Myocyte (in vitro differentiated cells): ENCODE measurements at places on chromosomes 4 and X. TPM values are rescaled to one million over a fixed set of nuclear protein-coding genes. Genes with fewer than 3 reads are reported as not detected.

DNA sequence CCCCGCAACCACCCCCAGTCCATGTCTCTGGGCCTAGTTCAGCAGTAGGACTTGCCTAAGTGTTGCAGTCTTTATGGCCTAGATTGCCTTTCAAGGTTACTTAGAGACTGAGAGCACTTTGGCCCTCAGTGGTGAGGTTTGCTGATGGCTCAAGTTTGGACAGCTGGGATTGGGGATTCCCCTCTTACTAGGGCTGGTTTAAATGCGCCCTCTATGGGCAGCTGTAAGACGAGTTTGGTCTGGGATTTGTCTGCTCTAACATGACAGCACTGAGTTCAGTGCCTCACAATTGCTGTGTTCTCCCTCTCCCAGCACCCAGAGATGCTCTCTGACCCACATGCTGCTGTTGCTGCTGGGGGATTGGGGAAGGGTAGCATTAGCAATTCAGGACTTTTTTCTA, 23.1 kb downstream of the DACH2 start:
- DNase-seq = peak; percentile 16

DNA sequence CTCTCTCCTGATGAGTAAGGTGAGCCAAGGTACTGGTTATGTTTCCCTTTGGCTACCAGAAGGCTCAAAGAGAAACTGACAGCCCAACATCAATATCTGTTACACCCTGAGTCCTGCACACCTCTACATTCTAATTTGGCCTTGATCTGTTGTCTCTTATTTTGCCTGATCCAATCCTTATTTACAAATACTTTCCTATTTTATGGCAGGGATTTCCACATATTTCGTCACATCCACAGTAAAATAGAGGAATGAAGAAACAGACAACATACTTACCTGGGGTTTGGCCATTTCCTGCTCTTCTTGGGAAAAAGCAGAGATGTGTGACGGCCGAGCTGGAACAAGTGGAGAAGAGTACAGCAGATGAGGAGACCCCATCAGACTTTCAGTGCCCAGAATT, 1.5 kb downstream of the ZNF182 start:
- DNase-seq = no peak

DNA sequence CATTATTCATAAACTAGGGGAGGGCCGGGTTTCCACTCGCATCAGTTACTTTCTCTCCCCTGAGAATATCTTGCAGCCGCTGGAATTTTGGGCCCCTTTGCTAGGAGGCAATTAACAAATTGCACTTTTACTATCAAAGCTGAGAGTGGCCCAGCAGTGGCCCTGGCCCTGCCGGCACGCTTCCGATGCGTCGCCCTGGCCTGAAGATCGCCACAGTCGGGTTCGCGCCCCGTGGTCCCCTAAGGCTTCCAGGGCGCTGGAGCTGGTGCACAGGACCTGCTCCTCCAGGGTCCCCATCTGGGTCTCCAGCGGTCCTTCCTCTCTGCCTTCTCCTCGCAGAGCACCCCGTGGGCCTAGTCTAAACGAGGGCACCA, 486 bp upstream of the CWH43 start:
- no peak for DNase-seq

GRCh38 chr4:498328-498904, 540 bp downstream of the ZNF721 start:
- DNase-seq = peak; percentile 13

DNA sequence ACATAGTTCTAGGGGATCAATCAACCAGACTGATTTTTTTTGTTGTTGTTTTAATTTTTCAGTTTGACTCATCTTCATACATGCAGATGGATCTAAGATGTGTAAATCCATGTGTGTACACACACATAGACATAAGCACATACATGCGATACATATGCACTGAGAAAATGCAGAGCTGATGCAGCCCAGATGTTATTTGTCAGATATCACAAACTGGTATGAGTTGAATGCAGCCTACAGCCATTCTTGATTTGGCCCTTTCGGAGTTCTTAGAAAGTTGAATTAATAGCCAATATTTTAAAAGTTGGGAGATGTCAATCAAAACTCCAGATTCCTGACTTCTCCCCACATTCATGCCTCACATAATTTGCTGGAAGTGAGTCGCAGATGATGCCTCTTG, 180.4 kb downstream of the SPATA18 start:
- no peak for DNase-seq

GRCh38 chr4:98939438-98939837, 10.5 kb upstream of the EIF4E start:
- no peak for DNase-seq

- DNase-seq = peak; percentile 62
Observed at GRCh38 chr4:164989471-164989870, 12.0 kb upstream of the TRIM61 start.

DNA sequence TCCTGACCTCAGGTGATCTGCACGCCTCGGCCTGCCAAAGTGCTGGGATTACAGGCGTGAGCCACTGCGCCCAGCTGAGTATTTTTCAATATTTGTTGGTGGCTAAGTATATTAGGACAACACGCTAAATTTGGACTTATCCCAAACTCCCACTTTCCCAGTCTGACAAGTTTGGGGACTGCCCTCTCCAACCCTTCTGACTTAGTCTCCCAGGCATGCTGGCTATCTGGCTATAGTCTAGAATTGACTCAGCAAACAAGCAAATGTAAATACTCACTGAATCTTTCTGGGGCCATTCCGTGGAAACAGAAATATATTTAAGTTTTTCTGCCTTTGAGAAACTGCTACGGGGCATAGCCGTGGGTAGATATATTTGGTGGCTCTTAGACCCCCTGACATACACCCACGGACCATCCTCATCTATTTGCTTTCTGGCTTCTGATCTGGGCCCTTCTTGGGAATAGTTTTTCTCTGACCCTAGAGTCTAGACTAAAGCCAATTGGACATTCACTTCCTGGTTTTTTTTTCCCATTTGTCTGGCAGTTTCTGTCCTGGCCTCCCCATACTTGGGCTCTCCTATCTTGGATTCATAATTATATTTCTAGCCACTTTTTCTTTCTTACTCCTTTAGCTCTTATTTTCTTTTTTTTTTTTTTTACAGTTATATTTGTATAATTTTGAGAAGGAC, 11.3 kb upstream of the DOCK11 start:
- no peak for DNase-seq

DNA sequence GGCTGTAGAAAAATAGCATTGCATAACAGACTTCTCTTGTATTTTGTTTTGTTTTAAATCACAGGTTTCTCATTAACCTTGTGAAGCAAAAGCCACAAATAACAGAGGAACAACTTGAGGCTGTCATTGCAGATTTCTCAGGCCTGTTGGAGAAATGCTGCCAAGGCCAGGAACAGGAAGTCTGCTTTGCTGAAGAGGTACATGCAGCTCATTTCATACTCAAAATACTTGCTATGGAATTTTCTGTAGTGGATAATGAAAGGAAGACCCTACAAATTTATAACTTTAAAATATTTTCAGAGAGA, 17.6 kb downstream of the AFP start:
- DNase-seq = no peak

DNA sequence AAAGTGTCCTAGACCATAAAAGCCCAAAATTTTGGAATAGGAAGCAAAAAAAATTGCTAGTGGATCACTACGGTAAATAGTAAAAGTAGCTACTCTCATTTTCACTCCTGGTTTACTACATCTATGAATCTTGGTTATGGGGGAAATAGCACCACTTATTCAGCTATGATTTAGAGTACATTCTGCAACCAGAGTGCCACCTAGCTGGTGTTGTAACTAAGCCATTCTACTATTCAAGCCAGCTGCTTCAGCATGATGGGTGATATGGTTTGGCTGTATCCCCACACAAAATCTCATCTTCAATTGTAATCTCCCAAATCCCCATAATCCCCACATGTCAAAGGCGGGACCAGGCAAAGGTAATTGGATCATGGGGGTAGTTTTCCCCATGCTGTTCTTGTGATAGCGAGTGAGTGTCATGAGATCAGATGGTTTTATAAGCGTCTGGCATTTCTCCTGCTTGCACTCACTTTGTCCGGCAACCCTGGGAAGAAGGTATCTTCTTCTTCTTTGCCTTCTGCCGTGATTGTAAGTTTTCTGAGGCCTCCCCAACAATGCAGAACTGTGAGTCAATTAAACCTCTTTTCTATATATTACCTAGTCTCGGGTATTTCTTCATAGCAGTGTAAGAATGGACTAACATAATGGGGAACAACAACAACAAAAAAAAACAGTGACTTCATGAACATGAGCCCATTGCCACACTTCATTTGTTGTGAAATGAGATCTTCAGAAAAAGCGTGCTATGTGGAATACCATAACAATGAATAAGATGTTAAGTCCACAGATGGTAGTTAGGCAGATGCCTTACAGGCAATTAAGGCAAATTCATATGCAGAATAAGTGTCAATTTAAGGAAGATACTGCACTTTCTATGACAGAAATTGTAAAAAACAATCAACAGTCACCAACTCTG, 280.1 kb downstream of the PABPC4L start:
- DNase-seq = peak; percentile 48

DNA sequence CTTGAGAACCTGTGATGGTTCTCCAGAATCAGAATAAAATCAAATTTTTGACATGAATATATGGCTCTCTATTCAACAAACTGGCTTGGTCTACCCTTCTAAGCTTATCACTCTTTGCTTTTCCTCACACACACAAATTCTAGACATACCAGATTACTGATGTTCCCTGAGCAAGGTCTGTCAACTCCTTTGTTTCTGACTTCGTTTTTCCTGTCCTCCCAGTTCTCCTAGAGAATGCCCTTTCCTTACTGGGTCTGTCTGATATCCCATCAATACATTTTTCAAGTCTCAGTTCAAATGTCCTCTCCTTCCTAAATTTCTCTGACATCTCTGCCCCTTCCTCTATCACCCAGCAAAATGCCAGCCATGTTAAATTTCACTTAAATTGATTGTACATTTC, 202.1 kb upstream of the IGFBP7 start:
- DNase-seq = no peak

- DNase-seq = peak; percentile 26
Observed at GRCh38 chr4:71241501-71242288, 97.1 kb upstream of the SLC4A4 start.

GRCh38 chr4:42410446-42410845, 13.2 kb downstream of the SHISA3 start:
- no peak for DNase-seq

DNA sequence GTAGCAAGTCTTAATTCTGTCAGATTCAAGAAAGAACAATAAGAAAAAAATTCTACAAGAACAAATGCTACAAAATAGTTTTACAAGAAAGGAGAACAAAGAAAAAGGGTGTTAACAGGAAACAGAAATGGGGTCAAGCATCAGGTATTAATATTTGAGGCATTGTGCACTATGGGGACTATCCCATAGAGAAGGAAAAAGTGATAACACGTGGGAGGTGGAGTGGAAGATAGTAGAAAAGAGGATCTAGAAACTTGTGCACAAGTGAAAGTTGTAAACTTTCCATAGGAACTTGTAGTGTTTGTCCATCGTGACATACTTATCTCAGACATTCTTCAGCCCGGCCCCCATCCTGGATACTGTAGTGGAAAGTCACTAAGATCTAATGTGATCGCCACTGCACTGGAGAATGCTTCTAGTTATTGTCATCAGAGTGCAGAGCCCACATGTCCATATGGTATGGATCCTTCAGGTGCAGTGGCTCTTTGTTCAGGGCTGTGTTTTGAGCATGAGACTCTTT, 15.4 kb upstream of the NFXL1 start:
- no peak for DNase-seq

Gene PNMA6E
- not detected in 2 replicates for total RNA-seq

Gene HTT
- 17.5 and 66.1 TPM in 2 replicates for total RNA-seq

Gene APLN
- total RNA-seq = 0.43 and 0.94 TPM in 2 replicates

Gene FAM149A
- total RNA-seq = 0.45 and 3.4 TPM in 2 replicates

Gene BEX3
- 211 TPM in 2 replicates for total RNA-seq

Gene PLS3
- 60.8 and 65.4 TPM in 2 replicates for total RNA-seq
